ENCODE measurements at places on chromosomes 7 and 10. TPM values are rescaled to one million over a fixed set of nuclear protein-coding genes. Genes with fewer than 3 reads are reported as not detected.

Gene OR2A12
- not detected for total RNA-seq

Gene TMEM178B
- total RNA-seq, result 0.11 TPM

Gene FOXP2
- total RNA-seq, result 4.0 TPM

Gene CALHM1
- not detected for total RNA-seq

Gene HOXA5
- 10.7 TPM for total RNA-seq

Gene CAV2
- 88.0 TPM for total RNA-seq

Gene TMEM248
- 63.7 TPM for total RNA-seq

Gene DYNC1I1
- 8.6 TPM for total RNA-seq

Gene OPALIN
- not detected for total RNA-seq

Gene NUTM2D
- total RNA-seq, result 1.1 TPM

Gene HPS1
- 26.9 TPM for total RNA-seq

Gene GPRIN2
- total RNA-seq, result not detected

Gene C10orf105
- not detected for total RNA-seq

Gene VIM
- 5,788 TPM for total RNA-seq

Gene MUC12
- not detected for total RNA-seq
